CD8-positive, alpha-beta memory T cell (primary cell): ENCODE measurements at places on chromosomes 3 and 15. TPM values are rescaled to one million over a fixed set of nuclear protein-coding genes. Genes with fewer than 3 reads are reported as not detected.
A peak's percentile ranks its signal among the peaks of the same experiment; 100 is the strongest.

The PRR20G gene
- total RNA-seq: not detected

DNA sequence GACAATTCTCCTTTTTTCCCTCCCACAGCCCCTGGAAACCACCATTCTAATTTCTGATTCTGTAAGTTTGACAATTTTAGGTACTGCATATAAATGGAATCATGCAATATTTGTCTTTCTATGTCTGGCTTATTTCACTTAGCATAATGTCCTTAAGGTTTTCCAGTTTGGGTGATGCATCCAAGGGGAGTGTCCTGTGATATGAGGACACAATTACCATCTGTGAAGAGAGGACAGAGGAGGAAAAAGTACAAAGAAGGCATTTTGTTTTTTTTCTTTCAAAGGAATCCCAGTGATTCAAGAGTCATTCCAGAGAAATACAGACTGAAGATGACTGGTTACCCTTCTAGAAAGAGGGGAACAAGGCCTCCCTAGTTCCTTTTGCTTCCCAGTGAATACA is 514.7 kb upstream of the TGFBR2 start:
- no peak for DNase-seq
- no peak overlapping the region for H3K27ac ChIP-seq
- no peak overlapping the region for H3K4me3 ChIP-seq
- no peaks in the 10 kb centered on the region for H3K27me3 ChIP-seq

The PDZRN3 gene
- not detected for total RNA-seq

The PCLAF gene
- total RNA-seq: 90.3 TPM

DNA sequence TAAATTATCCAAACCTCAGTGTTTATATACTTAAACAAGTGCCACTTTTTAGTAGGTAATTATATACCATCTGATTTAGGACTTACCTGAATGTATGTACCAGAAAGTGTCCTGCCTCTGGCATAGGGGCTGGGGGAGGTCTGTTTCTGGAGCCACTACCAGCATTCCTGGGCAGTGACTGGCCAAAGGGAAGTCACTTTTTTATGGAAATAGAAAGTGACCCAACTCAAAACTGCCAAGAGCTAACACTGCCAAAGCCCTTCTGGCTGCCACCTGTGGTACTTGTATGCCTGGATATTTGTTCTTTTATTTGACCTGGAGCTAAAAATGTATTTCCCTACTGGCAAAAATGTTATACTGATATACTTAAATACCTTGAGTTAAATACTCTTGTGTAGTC is 42.7 kb downstream of the ESYT3 start:
- no peaks in the 10 kb centered on the region for H3K36me3 ChIP-seq
- no peak for DNase-seq
- no peak overlapping the region for H3K4me3 ChIP-seq
- no peak overlapping the region for H3K27ac ChIP-seq
- H3K27me3 ChIP-seq: no peaks in the 10 kb centered on the region

DNA sequence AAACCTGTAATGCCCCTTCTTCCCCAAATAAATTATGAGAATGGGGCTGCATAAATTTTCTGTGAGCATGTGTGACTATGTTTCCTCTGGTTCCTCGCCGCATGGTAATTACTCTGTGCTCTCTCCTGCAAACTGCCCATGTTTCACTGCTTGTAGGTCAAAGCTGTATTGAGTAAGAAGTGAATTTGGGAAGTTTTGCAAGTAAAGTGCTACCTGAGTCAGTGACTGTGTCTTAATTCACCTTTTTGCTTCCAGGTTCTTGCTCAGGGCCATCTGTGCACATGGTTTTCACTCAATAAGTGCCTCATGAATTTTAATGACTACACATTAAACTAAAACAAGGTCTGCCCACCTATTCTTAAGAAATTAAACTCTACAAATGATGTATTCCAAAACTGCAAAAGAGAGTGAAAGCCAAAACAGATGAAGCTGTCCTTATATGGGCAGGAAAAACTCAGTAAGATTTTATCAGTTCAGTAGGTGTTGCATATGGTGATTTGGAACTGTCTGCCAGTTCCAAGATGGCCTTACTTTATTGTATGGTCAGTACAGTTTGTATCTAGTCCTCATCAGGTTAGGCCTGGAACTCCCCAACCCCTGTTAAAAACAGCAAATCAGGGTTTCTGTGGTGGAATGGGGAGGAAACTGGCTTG is 100.0 kb downstream of the LPP start:
- no peak for DNase-seq
- H3K36me3 ChIP-seq: no peaks in the 10 kb centered on the region
- no peaks in the 10 kb centered on the region for H3K4me1 ChIP-seq
- no peaks in the 10 kb centered on the region for H3K27me3 ChIP-seq

DNA sequence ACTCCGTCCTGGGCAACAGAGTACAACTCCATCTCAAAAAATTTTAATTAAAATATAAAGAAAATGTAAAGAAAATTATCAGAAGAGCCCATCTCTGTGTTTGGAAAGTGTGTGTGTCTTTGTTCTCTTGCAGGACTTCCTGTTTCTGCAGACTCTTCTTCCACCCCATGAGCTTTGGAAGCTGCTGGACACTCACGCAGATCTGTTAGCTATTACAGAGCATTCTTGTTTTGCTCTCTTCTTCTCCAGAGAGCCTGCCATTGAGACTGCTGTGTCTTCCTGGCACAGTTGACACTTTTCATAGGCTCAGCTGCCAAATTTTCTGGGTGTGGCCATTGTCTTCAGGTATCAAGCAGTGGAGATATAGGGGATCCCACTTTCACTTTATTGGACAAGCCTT is 6.0 kb upstream of the CCR8 start:
- no peaks in the 10 kb centered on the region for H3K27me3 ChIP-seq
- H3K4me3 ChIP-seq: no peak overlapping the region
- H3K36me3 ChIP-seq: no peaks in the 10 kb centered on the region
- no peak for DNase-seq
- no peak overlapping the region for H3K27ac ChIP-seq

The ARPP21 gene
- not detected for total RNA-seq

- H3K27ac ChIP-seq: no peak overlapping the region
- H3K36me3 ChIP-seq: no peaks in the 10 kb centered on the region
- H3K27me3 ChIP-seq: no peaks in the 10 kb centered on the region
These were observed 76.7 kb upstream of the SATB1 start for GRCh38 chr3:18501679-18502343.

The C2CD4B gene
- total RNA-seq: not detected

- DNase-seq: no peak
- H3K4me1 ChIP-seq: no peaks in the 10 kb centered on the region
- H3K27me3 ChIP-seq: no peaks in the 10 kb centered on the region
- no peak overlapping the region for H3K4me3 ChIP-seq
- H3K27ac ChIP-seq: no peak overlapping the region
- H3K36me3 ChIP-seq: no peaks in the 10 kb centered on the region
These were observed 428.8 kb upstream of the ONECUT1 start for GRCh38 chr15:53218666-53219580.

DNA sequence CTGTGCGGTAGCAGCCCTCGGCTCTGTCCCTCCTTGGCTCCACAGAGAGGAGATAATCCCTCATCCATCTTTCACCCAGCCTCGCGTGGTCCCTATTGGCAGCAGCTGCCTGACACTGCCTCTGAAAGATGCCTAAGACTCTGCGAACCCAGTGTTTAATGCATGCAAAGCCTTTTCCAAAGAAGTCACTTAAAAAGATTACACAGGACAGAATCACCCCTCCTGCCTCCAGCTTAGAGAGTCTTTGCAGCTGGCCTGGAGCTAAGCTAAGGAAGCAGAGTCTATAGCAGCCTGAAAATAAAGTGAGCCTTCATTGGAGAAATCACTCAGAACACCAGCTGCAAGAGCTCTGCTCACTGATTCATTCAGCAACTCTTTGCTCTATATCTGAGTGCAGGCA is 247.2 kb downstream of the SHQ1 start:
- no peaks in the 10 kb centered on the region for H3K4me1 ChIP-seq
- no peaks in the 10 kb centered on the region for H3K36me3 ChIP-seq
- no peak overlapping the region for H3K4me3 ChIP-seq

DNA sequence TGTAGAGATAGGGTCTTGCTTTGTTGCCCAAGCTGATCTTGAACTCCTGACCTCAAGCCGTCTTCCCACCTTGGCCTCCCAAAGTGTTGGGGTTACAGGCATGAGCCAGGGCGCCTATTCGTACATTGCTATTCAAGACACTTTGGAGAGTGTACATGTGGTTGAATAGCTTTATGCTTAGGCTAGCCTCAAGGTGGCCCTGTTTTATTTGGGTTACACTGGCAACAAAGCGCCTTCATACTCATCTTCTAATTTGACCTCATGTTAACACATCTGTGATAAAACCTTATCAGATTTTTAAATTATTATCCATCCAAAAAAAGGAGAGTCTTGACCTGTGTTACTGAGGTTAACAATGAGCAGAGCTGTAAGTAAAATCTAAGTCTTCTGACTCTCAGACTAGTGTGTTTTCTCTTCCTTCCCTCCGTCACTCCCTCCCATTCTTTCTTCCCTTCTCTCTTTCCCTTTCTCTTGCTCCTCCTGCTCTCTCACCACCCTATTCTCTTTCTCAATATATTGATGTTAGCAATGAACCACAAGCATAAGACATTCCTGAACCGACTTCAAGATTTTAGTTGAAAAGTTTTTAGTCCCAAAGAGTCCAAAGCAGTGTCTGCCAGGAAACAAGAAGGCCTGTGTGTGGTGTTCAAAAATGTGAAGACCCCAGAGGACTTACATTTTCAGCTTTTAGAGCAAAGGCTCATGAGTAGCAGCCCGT is 603.7 kb upstream of the CFAP20DC start:
- no peaks in the 10 kb centered on the region for H3K4me1 ChIP-seq
- H3K27me3 ChIP-seq: no peaks in the 10 kb centered on the region
- no peak overlapping the region for H3K4me3 ChIP-seq

GRCh38 chr3:59777667-59778077 is 727.8 kb upstream of the CFAP20DC start:
- H3K27me3 ChIP-seq: no peaks in the 10 kb centered on the region
- no peak overlapping the region for H3K27ac ChIP-seq
- no peaks in the 10 kb centered on the region for H3K36me3 ChIP-seq
- no peak for DNase-seq

DNA sequence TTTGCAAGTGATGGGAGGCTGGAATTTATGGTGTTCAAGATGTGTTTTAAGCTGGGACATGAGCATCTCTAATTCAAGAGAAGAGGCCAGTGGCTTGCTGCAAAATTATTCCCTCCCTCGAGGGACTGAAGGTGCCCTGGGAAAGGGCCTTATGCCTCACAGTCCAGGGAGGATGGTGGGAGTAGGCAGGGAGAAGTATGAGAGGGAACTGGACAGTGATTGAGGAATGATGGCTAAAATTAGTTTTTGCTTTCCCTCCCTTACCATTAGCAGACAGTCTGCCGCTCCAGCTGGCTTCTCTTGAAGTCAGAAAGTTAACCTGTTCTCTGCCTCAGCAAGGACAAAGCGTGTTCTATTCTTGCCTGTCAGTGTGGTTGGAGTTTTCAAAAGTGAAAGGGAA is 139.8 kb upstream of the SEMA6D start:
- no peaks in the 10 kb centered on the region for H3K27me3 ChIP-seq
- H3K27ac ChIP-seq: no peak overlapping the region
- H3K4me3 ChIP-seq: no peak overlapping the region
- no peaks in the 10 kb centered on the region for H3K4me1 ChIP-seq

DNA sequence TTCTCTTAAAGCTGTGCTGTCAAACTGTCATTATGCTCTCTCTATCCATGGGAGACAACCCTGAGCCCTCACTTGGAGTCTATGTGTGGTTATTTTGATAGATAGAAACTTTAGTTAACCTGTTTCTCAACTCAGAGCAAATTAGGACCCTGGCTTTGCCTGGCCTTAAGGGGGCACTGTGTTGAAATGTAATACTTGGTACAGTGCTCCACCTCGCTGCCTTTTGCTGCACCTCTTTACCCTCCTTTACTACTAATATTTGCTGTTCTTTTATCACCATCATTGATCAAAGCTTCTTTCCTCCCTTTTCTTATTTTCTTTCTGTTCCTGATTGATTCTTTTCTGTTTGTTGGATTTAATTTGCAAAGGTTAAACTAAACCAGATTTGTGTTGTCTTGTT is 34.3 kb downstream of the STT3B start:
- peak; percentile 35 for DNase-seq
- no peak overlapping the region for H3K4me3 ChIP-seq
- H3K36me3 ChIP-seq: no peaks in the 10 kb centered on the region
- no peak overlapping the region for H3K27ac ChIP-seq

GRCh38 chr3:149898771-149899170 is 71.9 kb downstream of the PFN2 start:
- no peaks in the 10 kb centered on the region for H3K27me3 ChIP-seq
- H3K27ac ChIP-seq: no peak overlapping the region
- H3K36me3 ChIP-seq: peaks cover 6% of the 10 kb centered on the region
- DNase-seq: no peak

GRCh38 chr15:85129881-85130280 is 148.2 kb downstream of the PDE8A start:
- DNase-seq: no peak
- no peak overlapping the region for H3K4me3 ChIP-seq
- no peak overlapping the region for H3K27ac ChIP-seq
- no peaks in the 10 kb centered on the region for H3K4me1 ChIP-seq

GRCh38 chr15:33508703-33509102 is 197.9 kb downstream of the RYR3 start:
- H3K27ac ChIP-seq: no peak overlapping the region
- H3K4me1 ChIP-seq: no peaks in the 10 kb centered on the region
- no peak overlapping the region for H3K4me3 ChIP-seq
- H3K36me3 ChIP-seq: no peaks in the 10 kb centered on the region
- no peak for DNase-seq
- no peaks in the 10 kb centered on the region for H3K27me3 ChIP-seq

GRCh38 chr15:78059110-78059839 is 18.2 kb downstream of the TBC1D2B start:
- H3K36me3 ChIP-seq: no peaks in the 10 kb centered on the region
- H3K4me3 ChIP-seq: no peak overlapping the region
- H3K27me3 ChIP-seq: no peaks in the 10 kb centered on the region
- DNase-seq: no peak
- no peak overlapping the region for H3K27ac ChIP-seq

GRCh38 chr15:101170568-101171350 is 81.1 kb downstream of the CHSY1 start:
- no peaks in the 10 kb centered on the region for H3K27me3 ChIP-seq
- no peak overlapping the region for H3K4me3 ChIP-seq
- no peak for DNase-seq
- H3K27ac ChIP-seq: no peak overlapping the region
- H3K4me1 ChIP-seq: peaks cover 17% of the 10 kb centered on the region
- H3K36me3 ChIP-seq: no peaks in the 10 kb centered on the region

- DNase-seq: no peak
- H3K4me3 ChIP-seq: no peak overlapping the region
These were observed 5.5 kb downstream of the WDR73 start for GRCh38 chr15:84648539-84648938.

The PLIN1 gene
- total RNA-seq: 0.50 TPM

The CHRNA5 gene
- 8.4 TPM for total RNA-seq

DNA sequence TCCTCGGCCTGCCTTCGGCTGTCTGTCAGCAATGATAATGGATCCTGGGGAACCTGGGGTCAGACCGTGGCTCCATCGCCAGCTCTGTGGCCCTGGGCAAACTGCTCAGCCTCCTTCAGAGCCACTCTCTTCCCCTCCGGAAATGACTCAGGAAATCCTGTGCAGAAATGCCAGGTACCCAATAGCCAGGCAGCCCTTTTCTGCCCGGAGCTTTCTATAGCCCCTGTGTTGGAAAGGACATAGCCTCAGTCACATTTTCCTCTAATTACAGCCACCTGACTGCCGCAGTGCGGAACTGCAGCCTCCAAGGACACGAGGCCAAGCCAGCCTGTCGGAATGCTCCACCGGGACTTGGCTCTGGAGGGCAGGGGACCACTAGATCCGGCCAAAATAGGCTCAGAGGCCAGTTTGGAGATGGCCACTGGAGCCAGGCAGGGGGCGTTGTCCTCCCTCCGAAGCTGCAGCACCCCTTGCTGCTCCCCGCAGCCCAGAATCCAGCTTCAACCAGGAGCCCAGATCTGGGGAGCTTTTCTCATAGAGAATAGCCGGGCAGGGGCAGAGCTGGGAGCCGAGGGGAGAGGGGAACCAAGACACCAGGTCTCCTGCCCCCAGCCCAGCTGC is 11.6 kb upstream of the ZXDC start:
- no peaks in the 10 kb centered on the region for H3K27me3 ChIP-seq
- DNase-seq: no peak
- no peak overlapping the region for H3K27ac ChIP-seq
- no peaks in the 10 kb centered on the region for H3K36me3 ChIP-seq

The IL16 gene
- total RNA-seq: 73.8 TPM
